ENCODE measurements at places on chromosomes 3 and 15. TPM values are rescaled to one million over a fixed set of nuclear protein-coding genes. Genes with fewer than 3 reads are reported as not detected.

Gene ZBTB47
- polyA plus RNA-seq = 0.11 TPM

Gene CHSY1
- polyA plus RNA-seq = 1.1 TPM

Gene HDC
- polyA plus RNA-seq = not detected

Gene ZBBX
- not detected for polyA plus RNA-seq

Gene C3orf33
- polyA plus RNA-seq = 2.1 TPM

Gene DNAH12
- not detected for polyA plus RNA-seq

Gene PLSCR2
- not detected for polyA plus RNA-seq

Gene VGLL3
- polyA plus RNA-seq = not detected

Gene SLCO2A1
- not detected for polyA plus RNA-seq

Gene RBPMS2
- polyA plus RNA-seq = 0.14 TPM

Gene RNU5B-1
- not detected for polyA plus RNA-seq

Gene MESP1
- 1.8 TPM for polyA plus RNA-seq

Gene ACP3
- 0.28 TPM for polyA plus RNA-seq

Gene ARL14
- polyA plus RNA-seq = 1.4 TPM

Gene ZNF445
- polyA plus RNA-seq = 2.7 TPM

Gene TGM5
- polyA plus RNA-seq = not detected

Gene SLC27A2
- 0.83 TPM for polyA plus RNA-seq

Gene ALPK3
- not detected for polyA plus RNA-seq

Gene CSNK1G1
- 15.3 TPM for polyA plus RNA-seq
